Immature natural killer cell (primary cell): ENCODE measurements at places on chromosomes 3 and 15.

- H3K4me3 ChIP-seq: no peak overlapping the region
- H3K4me1 ChIP-seq: peaks cover 12% of the 10 kb centered on the region
- no peak for DNase-seq
- H3K27ac ChIP-seq: no peak overlapping the region
Measured at GRCh38 chr3:69309814-69310213, 76.1 kb downstream of the FRMD4B start.

GRCh38 chr15:48657950-48658591 is 12.6 kb upstream of the FBN1 start:
- H3K36me3 ChIP-seq: peaks cover 3% of the 10 kb centered on the region
- no peak overlapping the region for H3K4me3 ChIP-seq
- no peak for DNase-seq
- peaks cover 5% of the 10 kb centered on the region for H3K27me3 ChIP-seq
- no peak overlapping the region for H3K27ac ChIP-seq

- H3K36me3 ChIP-seq: no peaks in the 10 kb centered on the region
- no peaks in the 10 kb centered on the region for H3K4me1 ChIP-seq
- H3K4me3 ChIP-seq: no peak overlapping the region
- no peak for DNase-seq
- H3K27me3 ChIP-seq: no peaks in the 10 kb centered on the region
- no peak overlapping the region for H3K27ac ChIP-seq
Measured at GRCh38 chr3:29267226-29267625, 13.6 kb upstream of the RBMS3 start.

DNA sequence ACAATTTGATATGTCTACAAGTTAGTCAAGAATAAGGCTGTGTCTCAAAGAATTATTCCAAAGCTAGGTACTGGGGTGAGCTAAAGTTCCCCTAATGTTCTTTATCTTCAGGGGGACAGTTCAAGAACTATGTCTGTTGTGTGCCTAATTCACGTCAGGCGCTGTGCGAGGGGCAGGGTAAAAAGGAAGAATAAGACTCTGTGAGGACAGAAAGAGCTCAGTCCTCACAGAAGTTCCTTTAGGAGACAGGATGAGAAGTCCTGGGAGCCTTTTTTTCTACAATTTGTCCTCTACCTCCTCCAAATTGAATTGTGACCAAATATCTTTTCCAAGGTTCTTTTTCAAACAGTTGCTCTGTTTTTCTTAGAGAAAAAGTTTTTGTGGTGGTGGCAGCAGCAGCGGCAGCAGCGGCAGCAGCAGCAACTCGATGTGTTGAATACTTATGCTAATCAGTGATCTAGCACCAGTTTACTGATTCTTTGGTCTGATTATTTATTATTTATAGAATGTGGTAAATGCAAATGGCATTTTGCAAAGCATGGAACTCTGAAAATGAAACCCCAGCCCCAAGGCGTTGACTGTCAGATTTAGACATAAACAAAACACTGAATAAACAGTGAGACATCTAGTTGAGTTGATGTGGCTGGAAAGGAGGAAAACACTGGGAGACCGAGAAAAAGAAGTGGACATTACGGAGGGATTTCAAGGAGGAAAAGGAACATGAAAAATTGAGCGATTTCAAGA is 88.6 kb downstream of the GTPBP8 start:
- H3K4me3 ChIP-seq: no peak overlapping the region
- no peaks in the 10 kb centered on the region for H3K4me1 ChIP-seq
- no peak overlapping the region for H3K27ac ChIP-seq
- H3K27me3 ChIP-seq: no peaks in the 10 kb centered on the region
- no peak for DNase-seq
- H3K36me3 ChIP-seq: peaks cover 7% of the 10 kb centered on the region

DNA sequence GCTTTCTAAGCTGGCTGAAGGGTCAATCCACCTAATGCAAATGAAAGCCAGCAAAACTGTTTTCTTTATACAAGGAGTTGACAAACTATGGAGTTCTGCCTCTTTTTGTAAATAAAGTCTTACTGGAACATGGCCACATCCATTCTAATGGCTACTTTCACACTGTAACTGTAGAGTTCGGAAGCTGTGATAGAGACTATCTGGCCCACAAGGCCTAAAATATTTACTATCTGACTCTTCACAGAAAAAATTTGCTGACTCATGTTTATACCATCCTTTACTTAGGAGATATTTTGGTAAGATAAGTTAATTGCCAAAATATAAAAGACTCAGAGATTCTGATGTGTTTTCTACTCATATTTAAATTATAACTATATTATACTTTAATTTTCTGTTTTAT is 93.7 kb upstream of the GK5 start:
- peaks cover 26% of the 10 kb centered on the region for H3K36me3 ChIP-seq
- no peaks in the 10 kb centered on the region for H3K27me3 ChIP-seq
- no peak overlapping the region for H3K27ac ChIP-seq

- H3K27me3 ChIP-seq: peaks cover 4% of the 10 kb centered on the region
- no peak for DNase-seq
- H3K36me3 ChIP-seq: no peaks in the 10 kb centered on the region
- H3K4me3 ChIP-seq: no peak overlapping the region
Measured at GRCh38 chr3:45198264-45199260, 27.5 kb downstream of the TMEM158 start.

- no peaks in the 10 kb centered on the region for H3K36me3 ChIP-seq
- H3K4me3 ChIP-seq: no peak overlapping the region
- no peak for DNase-seq
- no peaks in the 10 kb centered on the region for H3K27me3 ChIP-seq
- no peak overlapping the region for H3K27ac ChIP-seq
Measured at GRCh38 chr3:65098400-65098799, 410.6 kb upstream of the ADAMTS9 start.

GRCh38 chr15:28914483-28915023 is 28.8 kb downstream of the APBA2 start:
- H3K36me3 ChIP-seq: no peaks in the 10 kb centered on the region
- H3K4me3 ChIP-seq: no peak overlapping the region
- no peaks in the 10 kb centered on the region for H3K27me3 ChIP-seq
- H3K4me1 ChIP-seq: peaks cover 38% of the 10 kb centered on the region
- no peak for DNase-seq

DNA sequence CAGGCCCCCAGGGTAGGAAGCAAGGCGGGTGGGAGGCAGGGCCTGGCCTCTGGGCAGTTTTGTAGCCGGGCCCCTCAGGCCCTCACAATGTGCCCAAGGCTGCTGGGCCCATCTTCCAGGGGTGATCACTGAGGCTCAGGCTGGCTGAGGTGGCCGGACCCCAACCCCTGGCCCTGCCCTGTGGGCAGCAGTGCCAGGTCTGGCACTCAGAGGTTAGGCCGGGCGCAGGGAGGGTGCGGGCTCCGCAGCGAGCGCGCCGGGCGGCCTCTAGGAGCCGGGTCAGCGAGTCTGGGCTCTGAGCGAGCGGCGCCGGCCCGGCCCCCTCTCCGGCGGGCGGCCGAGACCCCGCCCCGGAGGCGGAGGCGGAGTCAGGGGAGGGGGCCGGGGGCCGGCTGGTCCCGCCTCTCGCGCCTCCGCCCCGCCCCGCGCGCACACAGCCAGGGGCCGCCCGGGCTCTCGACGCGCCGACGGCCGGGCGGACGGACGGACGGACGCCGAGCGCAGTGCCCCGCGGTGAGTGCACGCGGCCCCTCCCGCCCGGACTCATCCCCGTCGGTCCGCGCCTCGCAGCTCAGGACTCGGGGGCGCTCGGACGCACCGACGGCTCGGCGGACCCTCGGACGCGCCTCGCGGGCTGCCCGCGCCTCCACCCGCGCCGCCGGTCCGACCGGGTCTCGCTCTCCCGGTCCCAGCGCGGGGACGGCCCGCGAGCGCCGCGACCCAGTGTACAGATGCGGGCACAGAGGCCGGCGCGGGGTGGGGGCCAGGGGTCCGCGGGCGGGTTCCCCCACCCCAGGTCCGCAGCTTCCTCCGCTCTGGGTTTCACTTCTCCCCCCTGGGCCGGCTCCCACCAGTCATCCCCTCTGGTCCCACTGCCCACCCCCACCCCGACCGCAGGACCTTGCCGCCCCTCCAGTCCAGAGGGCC is at the start of gene FBLN2:
TSS of gene FBLN2 (plus strand) at position 430 of the 927 bp plus-strand sequence. CDS start 21,231 bp downstream, outside the sequence.
- peak within 1 kb of the TSS; percentile 73 for H3K27ac ChIP-seq
- H3K36me3 ChIP-seq: no peaks in the 10 kb centered on the region
- DNase-seq: peak; percentile 60

GRCh38 chr3:62525281-62525680 is 151.9 kb upstream of the FEZF2 start:
- no peak for DNase-seq
- H3K4me3 ChIP-seq: no peak overlapping the region
- H3K36me3 ChIP-seq: no peaks in the 10 kb centered on the region
- H3K4me1 ChIP-seq: no peaks in the 10 kb centered on the region

- H3K4me3 ChIP-seq: peak overlapping the region; percentile 91
- H3K36me3 ChIP-seq: peaks cover 15% of the 10 kb centered on the region
- no peak overlapping the region for H3K27ac ChIP-seq
- peaks cover 15% of the 10 kb centered on the region for H3K27me3 ChIP-seq
- H3K4me1 ChIP-seq: peaks cover 43% of the 10 kb centered on the region
Measured at GRCh38 chr3:128050597-128050996, 1.6 kb upstream of the SEC61A1 start.

GRCh38 chr3:100963041-100963440 is 30.2 kb downstream of the ABI3BP start:
- H3K4me3 ChIP-seq: no peak overlapping the region
- H3K27me3 ChIP-seq: no peaks in the 10 kb centered on the region
- H3K27ac ChIP-seq: no peak overlapping the region
- DNase-seq: no peak

- H3K27ac ChIP-seq: no peak overlapping the region
- no peaks in the 10 kb centered on the region for H3K27me3 ChIP-seq
- no peaks in the 10 kb centered on the region for H3K4me1 ChIP-seq
Measured at GRCh38 chr15:87401973-87402372, 854.6 kb downstream of the NTRK3 start.

DNA sequence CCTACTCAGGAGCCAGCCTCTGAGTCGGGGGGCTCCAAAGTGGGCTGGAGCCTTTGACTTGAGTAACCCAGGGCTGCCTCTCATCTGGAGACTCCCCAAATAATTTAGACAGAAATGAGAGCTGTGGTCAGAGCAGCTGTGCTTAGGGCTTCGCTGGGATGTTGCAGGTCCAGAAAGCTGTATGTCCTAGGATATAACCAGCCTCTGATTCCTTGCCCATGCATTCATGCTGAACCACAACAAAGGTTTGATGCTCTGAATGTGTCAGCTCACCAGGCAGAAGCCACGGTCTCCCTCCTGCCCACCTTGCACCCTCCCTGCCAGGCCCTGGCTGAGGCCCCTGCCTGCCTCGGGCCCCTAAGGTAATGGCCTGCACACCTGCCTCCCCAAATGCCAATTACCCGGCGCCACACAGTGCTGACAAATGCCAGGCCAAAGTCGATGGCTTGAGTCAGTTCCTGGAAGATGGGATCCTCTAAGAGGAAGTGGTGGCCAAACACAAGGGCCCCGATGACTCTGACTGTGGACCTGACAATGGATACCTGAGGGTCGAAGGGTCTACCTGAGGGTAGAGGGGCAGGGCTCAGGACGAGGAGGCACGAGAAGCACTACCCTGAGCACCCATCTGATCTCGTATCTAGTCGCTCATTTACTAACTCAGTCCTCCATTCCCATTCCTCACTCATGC is 21.7 kb upstream of the PARL start:
- no peak overlapping the region for H3K27ac ChIP-seq
- H3K4me3 ChIP-seq: no peak overlapping the region
- no peaks in the 10 kb centered on the region for H3K4me1 ChIP-seq
- H3K36me3 ChIP-seq: no peaks in the 10 kb centered on the region
- DNase-seq: no peak

DNA sequence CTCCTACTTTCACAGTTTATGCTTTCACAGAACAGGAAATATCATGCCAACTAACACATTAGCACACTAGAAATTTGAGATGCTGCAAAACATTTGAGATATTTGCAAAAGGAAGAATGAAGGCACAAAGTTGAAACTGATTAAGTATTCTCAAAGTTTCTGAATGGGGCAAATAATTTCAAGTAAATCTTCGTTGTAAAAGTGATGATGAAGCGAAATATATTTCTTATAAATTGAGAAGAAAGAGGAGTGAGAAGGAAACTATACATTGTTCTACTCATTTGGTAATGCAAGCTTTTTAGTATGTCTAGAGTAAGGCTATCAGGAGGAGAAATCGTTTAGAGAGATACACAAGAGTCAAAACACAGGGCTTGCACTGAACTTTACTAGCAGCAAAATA is 24.3 kb upstream of the LSAMP start:
- no peaks in the 10 kb centered on the region for H3K27me3 ChIP-seq
- H3K4me3 ChIP-seq: no peak overlapping the region
- no peaks in the 10 kb centered on the region for H3K4me1 ChIP-seq
- H3K27ac ChIP-seq: no peak overlapping the region
- DNase-seq: no peak

- peaks cover 14% of the 10 kb centered on the region for H3K27me3 ChIP-seq
- H3K4me3 ChIP-seq: peak within 1 kb of the TSS; percentile 88
- peak; percentile 58 for DNase-seq
Measured at GRCh38 chr3:184261270-184261853, at the start of gene CAMK2N2. TSS of gene CAMK2N2 (minus strand) at chr3:184261553. CDS start at chr3:184261285, 268 bp downstream.

DNA sequence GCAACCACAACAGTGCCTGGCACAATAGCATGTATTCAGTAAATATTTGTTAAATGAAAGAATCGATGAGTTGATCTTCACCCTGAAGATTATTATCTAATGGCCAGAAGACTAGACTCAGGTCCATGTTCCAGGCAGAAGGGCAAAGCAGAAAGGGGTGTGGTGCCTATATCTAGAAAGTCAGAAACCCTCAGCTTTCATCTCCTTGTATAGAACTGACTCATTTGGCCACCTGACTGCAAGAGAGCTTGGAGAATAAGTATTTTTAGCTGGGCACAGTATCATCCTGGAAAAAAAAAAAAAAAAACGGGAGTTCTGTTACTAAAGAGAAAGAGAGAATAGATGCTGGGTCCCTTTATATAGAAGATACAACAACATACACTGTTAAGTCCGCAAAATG is 69.7 kb upstream of the SPRED1 start:
- H3K4me3 ChIP-seq: no peak overlapping the region
- H3K36me3 ChIP-seq: no peaks in the 10 kb centered on the region
- no peaks in the 10 kb centered on the region for H3K4me1 ChIP-seq
- H3K27me3 ChIP-seq: peaks cover 1% of the 10 kb centered on the region
- no peak for DNase-seq

- H3K27ac ChIP-seq: no peak overlapping the region
- DNase-seq: no peak
- no peaks in the 10 kb centered on the region for H3K36me3 ChIP-seq
- H3K4me3 ChIP-seq: no peak overlapping the region
- H3K4me1 ChIP-seq: no peaks in the 10 kb centered on the region
Measured at GRCh38 chr3:54931182-54931581, 3.3 kb upstream of the LRTM1 start.

- H3K4me3 ChIP-seq: no peak overlapping the region
- no peaks in the 10 kb centered on the region for H3K36me3 ChIP-seq
- no peak for DNase-seq
- peaks cover 76% of the 10 kb centered on the region for H3K4me1 ChIP-seq
- H3K27ac ChIP-seq: peak overlapping the region; percentile 84
Measured at GRCh38 chr3:15263120-15263519, 57.1 kb downstream of the CAPN7 start.

- no peak overlapping the region for H3K4me3 ChIP-seq
- peak overlapping the region; percentile 23 for H3K27ac ChIP-seq
- peaks cover 86% of the 10 kb centered on the region for H3K4me1 ChIP-seq
- no peaks in the 10 kb centered on the region for H3K36me3 ChIP-seq
- DNase-seq: no peak
- H3K27me3 ChIP-seq: peaks cover 3% of the 10 kb centered on the region
Measured at GRCh38 chr3:63945558-63946096, 33.4 kb upstream of the SCAANT1 start.
